ENCODE measurements at places on chromosomes 1 and 21. TPM values are rescaled to one million over a fixed set of nuclear protein-coding genes. Genes with fewer than 3 reads are reported as not detected.

Gene CYP4A22
- polyA plus RNA-seq = not detected

Gene PLPPR4
- polyA plus RNA-seq = 4.5 TPM

Gene CACNA1S
- polyA plus RNA-seq = not detected

Gene NBPF12
- 9.4 TPM for polyA plus RNA-seq

Gene RXFP4
- polyA plus RNA-seq = not detected

Gene DMBX1
- polyA plus RNA-seq = not detected

Gene SPRR1B
- polyA plus RNA-seq = not detected

Gene HTR1D
- polyA plus RNA-seq = 0.07 TPM

Gene JAM2
- 7.2 TPM for polyA plus RNA-seq

Gene RNU1-3
- not detected for polyA plus RNA-seq

Gene SMIM1
- 2.5 TPM for polyA plus RNA-seq

Gene LEFTY1
- not detected for polyA plus RNA-seq

Gene REN
- polyA plus RNA-seq = 0.72 TPM

Gene TAL1
- not detected for polyA plus RNA-seq

Gene GPR89A
- polyA plus RNA-seq = 35.1 TPM

Gene TEKT2
- 0.12 TPM for polyA plus RNA-seq

Gene CELA2B
- polyA plus RNA-seq = not detected

Gene MPL
- not detected for polyA plus RNA-seq

Gene LCE3E
- polyA plus RNA-seq = not detected

Data from AG04450 (cell line).